ENCODE measurements at places on chromosomes 3 and 15. TPM values are rescaled to one million over a fixed set of nuclear protein-coding genes. Genes with fewer than 3 reads are reported as not detected.

GRCh38 chr3:34388830-34389229 lies 590.4 kb downstream of the PDCD6IP start:
- no peak for DNase-seq
- peak overlapping the region; percentile 1 for H3K27ac ChIP-seq
- H3K4me3 ChIP-seq, result no peak overlapping the region
- no peaks in the 10 kb centered on the region for H3K27me3 ChIP-seq
- H3K36me3 ChIP-seq, result no peaks in the 10 kb centered on the region
- H3K4me1 ChIP-seq, result peaks cover 6% of the 10 kb centered on the region

Gene FES
- 29.4 TPM for total RNA-seq

Gene TM4SF4
- total RNA-seq, result 0.34 TPM

- H3K27me3 ChIP-seq, result no peaks in the 10 kb centered on the region
- no peak overlapping the region for H3K4me3 ChIP-seq
- peaks cover 11% of the 10 kb centered on the region for H3K36me3 ChIP-seq
- no peak overlapping the region for H3K27ac ChIP-seq
- DNase-seq, result no peak
Measured at GRCh38 chr3:100449214-100449613, 43.2 kb upstream of the TMEM45A start.

Gene CLDN18
- not detected for total RNA-seq

Gene ZBTB47
- total RNA-seq, result 22.4 TPM

- H3K27me3 ChIP-seq, result no peaks in the 10 kb centered on the region
- H3K4me3 ChIP-seq, result no peak overlapping the region
- H3K27ac ChIP-seq, result no peak overlapping the region
- H3K36me3 ChIP-seq, result no peaks in the 10 kb centered on the region
Measured at GRCh38 chr3:161941891-161942290, 445.3 kb downstream of the OTOL1 start.

Gene ACSBG1
- 0.73 TPM for total RNA-seq

Gene TNFSF10
- 1.2 TPM for total RNA-seq

Gene ARPIN
- total RNA-seq, result 26.4 TPM

DNA sequence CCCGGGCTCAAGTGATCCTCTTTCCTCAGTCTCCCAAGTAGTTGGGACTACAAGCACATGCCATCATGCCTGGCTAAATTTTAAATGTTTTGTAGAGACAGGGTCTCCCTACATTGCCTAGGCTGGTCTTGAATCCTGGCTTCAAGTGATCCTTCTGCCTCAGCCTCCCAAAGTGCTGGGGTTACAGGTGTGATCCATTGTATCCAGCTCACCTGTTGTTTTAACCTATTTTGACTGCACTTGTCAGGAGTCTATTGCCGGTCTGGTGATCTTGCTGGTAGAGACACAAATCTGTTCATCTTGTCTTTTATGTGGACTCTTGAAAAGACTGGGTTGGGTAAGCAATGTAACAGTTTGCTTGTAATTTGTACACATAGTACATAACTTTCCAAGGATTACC lies 7.9 kb downstream of the IREB2 start:
- no peaks in the 10 kb centered on the region for H3K27me3 ChIP-seq
- no peak overlapping the region for H3K27ac ChIP-seq
- no peak for DNase-seq
- H3K4me3 ChIP-seq, result no peak overlapping the region
- peaks cover 36% of the 10 kb centered on the region for H3K4me1 ChIP-seq

GRCh38 chr15:44308415-44308814 lies 19.9 kb downstream of the GOLM2 start:
- DNase-seq, result no peak
- H3K36me3 ChIP-seq, result peaks cover 3% of the 10 kb centered on the region
- no peak overlapping the region for H3K27ac ChIP-seq
- H3K27me3 ChIP-seq, result no peaks in the 10 kb centered on the region

Gene IP6K1
- total RNA-seq, result 46.4 TPM

- H3K27me3 ChIP-seq, result no peaks in the 10 kb centered on the region
- peaks cover 31% of the 10 kb centered on the region for H3K4me1 ChIP-seq
- DNase-seq, result no peak
- H3K4me3 ChIP-seq, result peak overlapping the region; percentile 83
- peaks cover 11% of the 10 kb centered on the region for H3K36me3 ChIP-seq
Measured at GRCh38 chr3:25781758-25782594, 1.3 kb downstream of the NGLY1 start.

Gene STXBP5L
- 1.7 TPM for total RNA-seq

Gene KBTBD8
- total RNA-seq, result 1.4 TPM

DNA sequence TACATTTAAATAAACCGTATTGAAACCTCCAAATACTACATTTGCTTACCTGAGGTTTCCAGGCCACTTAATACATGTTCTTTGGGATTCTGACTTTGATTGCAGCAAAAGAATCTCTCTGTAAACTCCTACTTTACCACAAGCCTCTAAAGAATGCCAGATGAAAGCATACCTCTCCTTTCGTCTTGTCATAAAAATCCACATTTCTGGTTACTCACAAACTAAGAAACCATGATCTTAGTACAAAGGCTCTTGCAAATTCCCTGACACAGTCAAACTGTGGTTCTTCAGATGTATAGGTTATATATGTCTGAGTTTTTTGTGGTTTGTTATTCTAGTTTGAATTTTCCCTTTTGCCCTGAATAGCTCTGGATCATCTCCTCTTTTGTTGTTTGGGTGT lies 188.4 kb downstream of the RAP2B start:
- peaks cover 14% of the 10 kb centered on the region for H3K36me3 ChIP-seq
- no peak overlapping the region for H3K4me3 ChIP-seq
- no peak for DNase-seq
- H3K4me1 ChIP-seq, result peaks cover 22% of the 10 kb centered on the region

Gene GRK7
- 0.11 TPM for total RNA-seq

Gene MFSD1
- 31.5 TPM for total RNA-seq

Gene POPDC2
- 3.4 TPM for total RNA-seq

GRCh38 chr3:162774613-162775100 lies 1278.0 kb downstream of the OTOL1 start:
- peaks cover 16% of the 10 kb centered on the region for H3K4me1 ChIP-seq
- H3K27me3 ChIP-seq, result no peaks in the 10 kb centered on the region
- DNase-seq, result no peak
- H3K4me3 ChIP-seq, result no peak overlapping the region
- H3K27ac ChIP-seq, result no peak overlapping the region
- no peaks in the 10 kb centered on the region for H3K36me3 ChIP-seq

- H3K36me3 ChIP-seq, result no peaks in the 10 kb centered on the region
- no peak overlapping the region for H3K27ac ChIP-seq
- peaks cover 11% of the 10 kb centered on the region for H3K4me1 ChIP-seq
- H3K4me3 ChIP-seq, result no peak overlapping the region
- DNase-seq, result no peak
Measured at GRCh38 chr3:58623961-58624360, 42.6 kb downstream of the FAM3D start.

Gene EPHB1
- 1.3 TPM for total RNA-seq

DNA sequence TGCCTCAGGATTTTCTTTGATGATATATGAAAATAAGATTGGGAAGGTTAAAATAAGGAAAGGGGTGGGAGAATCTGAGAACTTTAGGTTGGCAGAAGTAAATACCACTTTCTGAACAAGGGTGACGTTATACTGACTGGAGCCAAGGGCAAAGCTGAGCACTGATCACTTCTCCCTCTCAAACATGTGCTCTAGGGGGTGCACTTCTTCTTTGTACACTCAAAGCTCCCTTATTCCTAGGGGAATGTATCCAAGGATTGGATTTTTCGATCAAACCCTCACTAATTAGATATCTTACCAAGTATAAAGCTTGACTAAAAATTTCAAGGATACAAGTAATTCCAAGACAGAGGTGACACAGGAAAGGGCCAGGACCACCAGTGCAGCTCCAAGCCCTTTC lies 243.9 kb upstream of the UMPS start:
- H3K4me3 ChIP-seq, result no peak overlapping the region
- H3K27me3 ChIP-seq, result no peaks in the 10 kb centered on the region
- H3K27ac ChIP-seq, result no peak overlapping the region
- H3K36me3 ChIP-seq, result peaks cover 31% of the 10 kb centered on the region

- no peak overlapping the region for H3K27ac ChIP-seq
- no peak overlapping the region for H3K4me3 ChIP-seq
- H3K27me3 ChIP-seq, result no peaks in the 10 kb centered on the region
Measured at GRCh38 chr3:71492566-71492965, 91.0 kb downstream of the FOXP1 start.

GRCh38 chr3:25281732-25282126 lies 146.3 kb upstream of the RARB start:
- no peak for DNase-seq
- H3K4me1 ChIP-seq, result peaks cover 22% of the 10 kb centered on the region
- no peaks in the 10 kb centered on the region for H3K36me3 ChIP-seq

Gene NRG4
- total RNA-seq, result 8.7 TPM

Gene PLA2G4F
- 1.5 TPM for total RNA-seq

DNA sequence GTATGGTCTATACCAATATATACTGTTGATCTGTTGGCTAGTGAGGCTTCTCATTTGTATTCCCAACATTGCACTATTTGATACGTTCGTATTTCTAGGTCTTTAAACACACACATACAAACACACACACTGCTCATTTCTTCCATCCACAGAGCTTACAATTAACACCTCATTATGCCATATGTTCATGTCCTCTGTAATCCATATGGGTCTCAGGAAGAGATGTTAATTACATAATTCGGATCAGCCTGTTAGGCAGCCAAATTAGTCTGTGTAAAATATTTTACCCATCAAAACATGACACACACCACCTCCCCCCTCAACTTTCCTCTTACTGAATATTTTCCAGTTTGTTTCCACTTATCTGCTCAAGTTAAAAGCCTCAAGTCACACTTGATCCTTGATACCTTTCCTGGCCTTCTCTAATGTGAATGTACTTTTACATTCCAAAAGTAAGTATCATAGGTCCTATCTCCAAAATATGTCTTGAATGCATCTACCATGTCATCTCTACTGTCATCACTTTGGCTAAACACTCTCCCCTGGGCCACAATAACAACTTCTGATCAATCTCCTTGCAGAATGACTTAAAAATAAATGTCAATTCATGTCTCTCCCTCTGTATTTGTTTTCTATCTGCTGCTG lies 28.2 kb downstream of the EOGT start:
- peaks cover 21% of the 10 kb centered on the region for H3K36me3 ChIP-seq
- H3K4me3 ChIP-seq, result no peak overlapping the region
- H3K27ac ChIP-seq, result no peak overlapping the region

Gene HCN4
- 0.69 TPM for total RNA-seq

Gene SLCO2A1
- total RNA-seq, result 25.5 TPM

- H3K27me3 ChIP-seq, result no peaks in the 10 kb centered on the region
- no peak overlapping the region for H3K4me3 ChIP-seq
- H3K4me1 ChIP-seq, result no peaks in the 10 kb centered on the region
Measured at GRCh38 chr3:124084022-124084881, 92.3 kb upstream of the ROPN1 start.

DNA sequence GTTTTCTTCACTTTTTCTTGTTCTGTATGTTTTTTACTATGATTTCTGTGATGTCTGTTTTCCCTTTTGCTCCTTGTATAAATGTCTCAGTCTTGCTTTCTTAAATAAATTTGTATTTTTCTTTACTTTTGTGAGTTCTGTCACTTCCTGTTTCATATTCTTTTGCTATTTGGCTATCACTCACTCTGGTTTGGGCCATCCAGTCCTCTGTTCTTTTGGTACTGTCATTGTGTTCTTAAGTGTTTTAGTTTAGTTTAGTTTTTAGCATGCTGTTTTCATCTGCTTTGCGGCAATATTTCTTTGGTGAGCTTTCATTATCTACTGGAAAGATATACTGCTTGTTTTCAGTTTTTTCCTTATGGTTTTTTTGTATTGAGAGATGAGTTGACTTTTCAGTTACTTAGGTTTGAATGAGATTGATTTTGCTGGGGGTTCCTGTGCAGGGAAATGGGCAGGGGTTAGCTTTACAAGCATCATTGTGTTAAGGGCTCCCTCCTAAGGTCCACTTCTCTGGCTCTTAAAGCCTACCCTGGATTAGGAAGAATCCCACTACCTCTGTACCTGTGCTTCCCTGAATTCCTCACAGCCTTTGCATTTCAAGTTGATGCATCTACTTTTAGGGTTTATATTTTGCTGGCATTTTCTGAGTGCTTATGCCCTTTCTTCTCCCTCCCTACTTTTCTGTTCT lies 35.1 kb downstream of the PDCD6IP start:
- no peaks in the 10 kb centered on the region for H3K4me1 ChIP-seq
- H3K36me3 ChIP-seq, result peaks cover 36% of the 10 kb centered on the region
- no peaks in the 10 kb centered on the region for H3K27me3 ChIP-seq
- DNase-seq, result no peak
- H3K4me3 ChIP-seq, result no peak overlapping the region

Gene NR2E3
- 1.2 TPM for total RNA-seq

Gene ST3GAL6
- 11.1 TPM for total RNA-seq

Gene CFAP161
- not detected for total RNA-seq

- peaks cover 14% of the 10 kb centered on the region for H3K4me1 ChIP-seq
- no peak overlapping the region for H3K27ac ChIP-seq
Measured at GRCh38 chr3:155737844-155738460, 6.9 kb downstream of the PLCH1 start.

Gene GRIP2
- 1.0 TPM for total RNA-seq

DNA sequence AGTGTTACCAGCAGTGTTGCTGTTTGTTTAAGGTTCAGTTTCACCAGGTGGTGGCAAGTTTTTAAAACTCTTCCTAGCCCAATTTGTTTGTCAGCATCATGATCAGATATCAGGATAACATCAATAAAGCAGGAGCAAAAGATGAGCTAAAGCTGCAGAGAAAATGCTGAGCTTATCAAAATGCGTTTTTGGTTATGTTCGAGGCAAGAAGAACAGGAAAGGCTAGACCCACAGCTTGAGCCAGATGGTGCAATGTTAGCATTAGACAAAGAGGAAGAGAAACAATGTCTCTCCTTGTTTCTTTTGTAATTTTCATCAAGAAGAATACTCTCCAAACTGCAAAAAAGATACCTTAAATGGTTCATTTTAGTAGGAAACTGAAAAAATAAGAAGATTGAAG lies 66.2 kb downstream of the THRB start:
- no peaks in the 10 kb centered on the region for H3K27me3 ChIP-seq
- DNase-seq, result no peak
- H3K36me3 ChIP-seq, result peaks cover 1% of the 10 kb centered on the region
- H3K4me3 ChIP-seq, result no peak overlapping the region

DNA sequence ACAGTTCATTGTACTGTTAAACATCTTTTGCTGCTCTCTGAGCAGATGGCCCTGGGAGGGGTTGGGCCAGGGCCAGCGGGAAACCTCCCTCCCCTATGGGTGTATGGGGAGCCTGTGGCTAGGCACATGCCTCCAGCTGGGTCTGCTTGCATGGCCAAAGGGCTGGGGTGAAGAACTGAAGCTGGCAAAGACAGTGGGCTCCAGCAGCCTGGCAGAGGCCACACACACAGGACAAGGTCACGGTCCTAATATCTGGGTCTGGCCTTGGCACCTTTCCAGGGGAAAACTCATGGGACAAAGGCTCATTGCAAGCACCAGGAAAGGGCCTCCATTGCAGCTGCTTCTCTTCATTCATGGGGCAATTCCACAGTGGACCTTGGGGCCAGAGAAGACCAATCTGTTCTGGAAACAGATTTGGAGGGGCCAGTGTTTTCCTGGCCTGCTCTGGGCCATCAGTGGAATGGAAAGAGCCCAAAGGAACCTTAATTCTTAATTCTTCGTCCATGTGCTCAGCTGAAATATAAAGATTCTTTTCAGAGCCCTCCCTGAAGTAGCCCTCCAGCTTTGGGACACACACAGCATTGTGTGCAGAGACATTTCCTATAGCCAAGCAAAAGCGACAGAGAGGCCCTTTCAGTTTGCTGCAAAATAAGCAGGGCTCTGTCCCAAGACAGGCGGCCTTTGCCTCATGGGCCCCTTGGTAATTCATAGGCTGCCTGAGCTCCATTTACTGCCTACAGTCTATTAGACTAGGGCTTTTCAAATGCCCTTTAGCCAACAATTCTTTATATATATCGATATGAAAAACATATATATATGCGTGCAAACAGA lies 11.3 kb upstream of the LIMD1 start:
- no peak for DNase-seq
- H3K27ac ChIP-seq, result no peak overlapping the region
- no peaks in the 10 kb centered on the region for H3K4me1 ChIP-seq
- no peak overlapping the region for H3K4me3 ChIP-seq
